Hindlimb muscle (tissue), 1 donor: ENCODE measurements at places on chromosomes 1 and 21. TPM values are rescaled to one million over a fixed set of nuclear protein-coding genes. Genes with fewer than 3 reads are reported as not detected.

The ERICH3 gene
- 0.08 TPM for polyA plus RNA-seq

- no peak for DNase-seq
These were observed 21.9 kb downstream of the S100A7 start for GRCh38 chr1:153438599-153438998.

- no peak for DNase-seq
These were observed 40.7 kb downstream of the HHAT start for GRCh38 chr1:210369425-210369824.

DNA sequence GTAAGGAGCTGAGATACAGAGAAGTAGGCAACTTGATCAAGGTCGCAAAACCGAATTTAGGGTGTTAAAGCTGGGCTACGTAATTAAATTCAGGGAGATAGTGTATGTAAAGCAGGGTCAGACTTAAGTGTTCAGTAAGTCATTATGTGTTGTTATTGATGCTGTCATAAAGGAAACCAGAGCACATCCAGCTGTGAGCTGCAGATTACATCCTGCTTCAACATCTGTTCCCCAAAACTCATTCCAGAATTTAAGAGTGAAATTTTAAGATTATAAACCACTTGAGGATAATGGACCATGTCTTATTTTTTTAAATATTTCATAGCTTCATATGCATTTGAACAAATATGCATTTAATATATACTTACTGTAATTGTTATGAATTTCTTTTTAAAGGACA is 49.7 kb downstream of the IVNS1ABP start:
- peak; percentile 23 for DNase-seq
